ENCODE measurements at places on chromosomes 1 and 21. TPM values are rescaled to one million over a fixed set of nuclear protein-coding genes. Genes with fewer than 3 reads are reported as not detected.

ECM1 gene
- 8.0 TPM for total RNA-seq

CD34 gene
- total RNA-seq: 0.27 TPM

SYPL2 gene
- 1.7 TPM for total RNA-seq

TSSK3 gene
- 2.3 TPM for total RNA-seq

MAEL gene
- not detected for total RNA-seq

GFI1 gene
- 0.65 TPM for total RNA-seq

SLC9C2 gene
- not detected for total RNA-seq

GJC2 gene
- total RNA-seq: 2.0 TPM

LRRC3 gene
- 0.45 TPM for total RNA-seq

LYPD8 gene
- total RNA-seq: not detected

RCOR3 gene
- total RNA-seq: 31.2 TPM

All from fibroblast of the aortic adventitia (primary cell).